ENCODE measurements at places on chromosomes 5 and 9.

GRCh38 chr5:151825445-151825844 is 53.7 kb downstream of the G3BP1 start:
- DNase-seq, result peak; percentile 71

GRCh38 chr5:171669571-171669970 is 116.0 kb upstream of the SMIM23 start:
- DNase-seq, result no peak

GRCh38 chr5:172772112-172772906 is 1.3 kb upstream of the DUSP1 start:
- peak; percentile 85 for DNase-seq

- DNase-seq, result no peak
Observed at GRCh38 chr9:77735494-77735893, 87.4 kb upstream of the GNA14 start.

DNA sequence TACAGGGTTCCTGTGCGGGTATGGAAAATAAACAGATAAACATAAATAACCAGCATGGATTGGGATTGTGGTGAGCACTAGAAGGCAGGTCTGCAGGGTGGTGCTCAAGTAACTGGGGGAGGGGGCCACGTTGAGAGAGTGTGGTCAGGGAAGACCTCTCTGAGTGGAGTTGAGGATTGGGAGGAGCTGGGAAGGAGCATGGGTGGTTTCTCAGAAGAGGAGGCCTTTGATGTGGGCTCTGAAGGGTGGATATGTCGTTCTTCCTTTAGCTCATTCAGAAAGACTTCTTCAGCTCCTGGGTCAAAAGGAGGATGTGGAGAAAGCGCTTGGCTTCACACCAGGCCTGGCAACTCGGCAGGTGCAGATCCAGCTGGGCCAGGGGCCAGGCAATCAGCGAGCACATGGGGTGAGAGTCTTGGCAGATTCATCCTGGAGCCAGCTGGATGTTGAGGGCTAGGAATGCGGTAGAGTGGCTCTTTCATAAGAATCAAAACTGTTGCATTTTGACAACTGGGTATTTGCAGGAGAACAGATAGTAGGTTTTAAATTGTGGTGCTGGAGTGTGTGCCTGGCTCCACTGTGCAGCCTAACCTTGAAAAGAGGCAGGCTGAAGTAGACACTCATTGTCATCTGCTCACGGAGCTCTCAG is 71.7 kb downstream of the PCSK5 start:
- peak; percentile 48 for DNase-seq

- no peak for DNase-seq
Observed at GRCh38 chr9:93122721-93123221, 11.3 kb downstream of the NINJ1 start.

DNA sequence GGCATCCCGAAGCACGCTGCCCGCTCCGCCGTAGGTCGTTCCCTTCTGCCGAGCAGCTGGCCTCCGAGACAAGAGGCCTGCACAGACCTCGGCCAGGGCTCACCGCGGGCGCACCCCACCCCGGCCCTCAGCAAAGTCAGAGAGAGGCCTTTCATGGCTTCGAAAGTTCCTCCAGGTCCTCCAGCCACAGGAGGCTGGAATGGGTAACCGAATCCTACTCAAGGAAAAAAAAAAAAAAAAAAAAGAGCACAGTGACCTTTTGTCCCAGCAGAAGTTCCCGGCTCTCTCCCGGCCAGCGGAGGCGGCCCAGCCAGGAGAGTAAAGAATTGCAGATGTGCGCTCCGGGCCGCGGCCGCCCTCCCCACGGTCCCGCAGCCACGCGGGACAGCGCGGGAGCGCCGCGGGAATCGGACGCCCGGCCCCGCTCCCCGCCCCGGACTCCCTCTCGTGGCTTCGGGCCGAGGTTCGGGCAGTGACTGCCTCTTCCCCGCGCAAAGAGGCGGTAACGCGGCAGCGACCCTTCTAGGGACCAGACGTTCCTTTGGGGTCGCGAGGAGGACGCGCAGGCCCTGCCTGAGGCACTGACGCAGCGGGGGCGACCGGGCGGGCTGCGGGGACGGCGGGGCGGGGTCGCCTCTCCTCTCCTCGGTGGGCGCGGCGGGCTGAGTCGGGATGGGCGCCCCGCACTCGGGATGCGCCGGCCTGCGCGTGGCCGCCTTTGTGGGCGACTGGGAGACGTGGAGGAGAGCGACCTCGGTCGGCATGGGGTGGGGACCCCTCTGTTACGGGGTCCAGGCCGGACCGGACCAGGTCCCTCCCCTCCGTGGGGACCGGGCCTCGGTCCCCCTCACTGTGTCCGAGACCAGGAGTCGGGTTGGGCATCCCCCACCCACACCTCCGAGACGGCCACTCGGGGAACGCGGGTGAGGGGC is 754 bp downstream of the GFPT2 start:
- DNase-seq, result no peak

- no peak for DNase-seq
Observed at GRCh38 chr9:88501086-88501485, 33.9 kb upstream of the NXNL2 start.

- peak; percentile 65 for DNase-seq
Observed at GRCh38 chr9:20640331-20641187, 18.3 kb upstream of the MLLT3 start.

GRCh38 chr9:99431103-99431502 is 209.0 kb downstream of the SEC61B start:
- DNase-seq, result no peak

GRCh38 chr5:149677731-149678130 is 52.4 kb upstream of the PPARGC1B start:
- no peak for DNase-seq

GRCh38 chr5:74209571-74209970 is 431.0 kb downstream of the ENC1 start:
- no peak for DNase-seq

- no peak for DNase-seq
Observed at GRCh38 chr5:69033690-69034089, 60.1 kb upstream of the SLC30A5 start.

- no peak for DNase-seq
Observed at GRCh38 chr5:178198706-178199105, 5.6 kb upstream of the HNRNPAB start.

GRCh38 chr9:127979333-127980059 is 1.3 kb downstream of the EEIG1 start:
- DNase-seq, result peak; percentile 52

GRCh38 chr5:15929611-15930263 is 249.9 kb downstream of the MARCHF11 start:
- no peak for DNase-seq

GRCh38 chr5:95901676-95902627 is 59.7 kb downstream of the ELL2 start:
- DNase-seq, result peak; percentile 61

GRCh38 chr9:71767776-71768321 is 464 bp downstream of the CEMIP2 start:
- peak; percentile 37 for DNase-seq

GRCh38 chr5:135251093-135251492 is 147.9 kb downstream of the MACROH2A1 start:
- no peak for DNase-seq

DNA sequence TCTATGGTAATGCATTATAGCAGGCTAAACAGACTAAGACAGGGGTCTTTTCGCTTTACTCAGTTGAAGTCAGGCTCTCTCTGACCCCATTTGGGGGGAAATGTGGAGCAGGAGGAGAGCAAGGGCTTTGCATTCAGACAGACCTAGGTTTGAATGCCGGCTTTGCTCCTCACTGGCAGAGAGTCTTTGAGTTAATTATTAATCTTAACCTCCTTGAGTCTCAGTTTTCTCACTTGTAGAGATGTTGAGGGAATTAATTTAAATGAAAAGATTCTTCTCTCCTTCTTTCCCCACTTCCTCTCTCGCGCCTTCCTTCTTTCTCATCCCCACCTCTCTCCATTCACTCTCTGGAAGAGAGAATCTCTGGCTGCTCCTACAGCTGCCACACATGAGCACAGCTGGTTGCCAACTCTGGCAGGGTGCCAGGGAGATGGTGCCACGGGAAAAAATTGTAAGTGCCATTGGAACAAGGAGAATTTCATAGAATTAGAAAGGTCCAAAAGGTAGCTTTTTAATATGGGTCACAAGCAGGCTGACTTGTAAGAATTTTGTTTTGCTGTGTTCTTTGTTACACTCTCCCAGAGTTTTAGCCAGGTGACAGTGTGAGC is 25.2 kb upstream of the GLRA1 start:
- DNase-seq, result no peak

- DNase-seq, result no peak
Observed at GRCh38 chr5:10091701-10092100, 158.0 kb downstream of the ATPSCKMT start.

- no peak for DNase-seq
Observed at GRCh38 chr5:36611520-36612274, 5.3 kb downstream of the SLC1A3 start.

GRCh38 chr9:124299515-124300090 is 41.9 kb downstream of the NEK6 start:
- peak; percentile 31 for DNase-seq

GRCh38 chr5:66169534-66169933 is 25.4 kb downstream of the SREK1 start:
- DNase-seq, result peak; percentile 2

All from SW480 (cell line).